ENCODE measurements at places on chromosomes 2 and 18.

GRCh38 chr2:64029116-64029665, 10.0 kb upstream of the VPS54 start:
- peak; percentile 57 for DNase-seq

GRCh38 chr18:63197246-63197869, 122.2 kb downstream of the BCL2 start:
- DNase-seq = no peak

DNA sequence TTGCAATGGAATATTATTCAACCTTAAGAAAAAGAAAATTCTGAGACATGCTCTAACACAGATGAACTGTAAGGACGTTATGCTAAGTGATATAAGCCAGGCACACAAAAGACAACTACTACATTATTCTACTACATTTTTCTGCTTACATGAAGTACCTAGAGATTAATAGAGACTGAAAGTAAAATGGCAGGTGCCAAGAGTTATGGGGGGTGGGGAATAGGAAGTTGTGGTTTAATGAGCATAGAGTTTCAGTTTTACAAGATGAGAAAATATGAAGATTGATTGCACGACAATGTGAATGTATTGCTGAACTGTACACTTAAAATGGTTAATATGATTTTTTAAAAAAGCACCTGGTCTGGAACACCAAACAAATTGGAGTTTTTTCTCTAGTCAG, 1231.6 kb upstream of the DDX18 start:
- no peak for DNase-seq

- no peak for DNase-seq
These were observed 273.9 kb upstream of the SESTD1 start for GRCh38 chr2:179538406-179539123.

DNA sequence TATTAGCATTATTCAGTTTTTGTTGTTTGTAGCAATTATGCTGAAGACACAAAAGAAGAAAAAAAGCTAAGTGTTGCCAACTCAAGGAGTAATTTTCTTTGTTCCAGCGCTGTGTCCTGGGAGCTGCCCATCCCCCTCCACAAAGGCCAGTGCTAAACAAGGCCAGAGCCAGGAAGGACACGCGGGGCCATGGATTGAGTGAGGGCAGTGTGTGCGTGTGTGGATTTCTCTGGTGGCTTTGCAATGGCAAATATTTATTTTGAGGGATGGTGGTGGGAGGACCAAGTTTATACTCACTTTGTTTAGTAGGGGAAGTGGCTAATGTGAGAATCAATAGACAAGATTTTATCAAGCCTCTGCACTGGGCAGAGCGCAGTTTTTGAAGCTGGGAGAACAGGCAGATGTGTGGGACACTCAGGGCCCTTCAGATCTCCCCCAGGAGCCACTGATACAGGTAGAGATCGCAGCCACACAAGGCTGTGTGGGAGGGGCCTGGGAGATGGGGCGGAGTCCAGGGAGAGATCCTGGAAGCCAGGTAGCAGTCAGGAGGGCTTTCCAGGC, 11.4 kb downstream of the AGAP1 start:
- no peak for DNase-seq

DNA sequence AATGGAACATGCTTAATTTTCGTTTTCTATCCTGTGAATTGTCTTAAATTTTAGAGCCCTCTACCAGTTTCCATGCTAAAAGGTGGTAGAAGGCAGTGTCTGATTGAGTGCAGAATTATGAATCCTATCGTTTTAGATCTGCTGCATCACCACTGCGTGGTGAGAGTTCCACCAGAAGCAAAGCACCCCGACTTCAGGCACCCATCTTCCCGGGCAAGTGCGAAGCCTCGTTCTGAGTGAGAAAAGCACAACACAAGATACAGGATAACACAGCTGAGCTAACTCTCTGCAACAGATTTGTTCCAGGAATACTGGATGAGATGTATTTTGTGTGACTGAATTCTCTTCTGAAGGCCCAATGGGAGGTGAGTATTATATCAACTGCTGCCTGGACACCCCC, 471.5 kb downstream of the EIPR1 start:
- no peak for DNase-seq

GRCh38 chr18:11857177-11857887, 6.1 kb downstream of the CHMP1B start:
- DNase-seq = no peak

GRCh38 chr2:30072250-30072842, 74.5 kb upstream of the YPEL5 start:
- DNase-seq = peak; percentile 48

DNA sequence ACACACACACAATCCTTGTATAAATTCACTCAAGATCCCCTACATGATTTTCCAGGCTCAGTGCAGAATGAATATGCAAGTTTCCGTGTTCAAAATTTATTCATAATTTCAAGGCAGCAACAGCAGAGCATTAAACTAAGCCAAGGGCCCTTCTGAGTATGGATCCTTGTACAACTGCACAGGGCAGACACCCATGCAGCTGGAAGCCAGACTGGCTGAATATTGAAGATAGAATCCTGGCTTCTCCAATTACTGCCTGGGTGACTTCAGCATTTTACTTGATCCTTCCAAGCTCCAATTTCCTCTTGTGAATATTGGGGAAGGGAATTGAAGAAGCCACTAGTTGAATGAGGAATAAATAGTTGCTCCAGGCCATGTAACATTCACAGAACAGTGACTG, 267.9 kb upstream of the REG3G start:
- no peak for DNase-seq

DNA sequence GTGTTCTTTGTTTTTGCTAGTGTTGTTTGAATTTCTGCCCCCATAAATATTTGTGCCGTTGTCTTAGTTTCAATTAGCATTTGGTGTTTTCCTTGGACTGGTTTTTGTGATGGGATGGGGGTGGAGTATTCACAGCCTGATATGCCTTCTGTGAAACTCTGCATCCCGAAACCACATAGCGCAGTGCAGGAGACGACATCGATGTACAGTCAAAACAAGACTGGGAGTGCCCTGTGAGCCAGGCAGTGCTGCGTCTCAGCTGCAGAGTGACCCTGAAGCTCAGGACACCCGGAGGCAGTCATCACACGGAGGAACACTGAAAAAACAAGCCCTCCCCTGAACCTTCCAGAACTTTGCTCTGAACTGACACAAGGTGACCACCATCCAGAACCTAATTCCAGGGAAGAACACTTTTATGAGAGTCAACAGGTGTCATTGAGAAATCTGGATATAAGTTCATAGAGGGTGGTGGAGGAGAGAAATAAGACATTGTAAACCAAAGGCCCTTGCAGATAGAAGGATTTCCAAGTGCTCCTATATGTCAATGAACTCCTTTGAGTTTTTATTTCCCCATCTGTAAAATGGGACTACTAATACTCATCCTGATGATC, 61.2 kb upstream of the CABLES1 start:
- DNase-seq = no peak

GRCh38 chr2:54274781-54275242, 18.8 kb upstream of the TSPYL6 start:
- no peak for DNase-seq

DNA sequence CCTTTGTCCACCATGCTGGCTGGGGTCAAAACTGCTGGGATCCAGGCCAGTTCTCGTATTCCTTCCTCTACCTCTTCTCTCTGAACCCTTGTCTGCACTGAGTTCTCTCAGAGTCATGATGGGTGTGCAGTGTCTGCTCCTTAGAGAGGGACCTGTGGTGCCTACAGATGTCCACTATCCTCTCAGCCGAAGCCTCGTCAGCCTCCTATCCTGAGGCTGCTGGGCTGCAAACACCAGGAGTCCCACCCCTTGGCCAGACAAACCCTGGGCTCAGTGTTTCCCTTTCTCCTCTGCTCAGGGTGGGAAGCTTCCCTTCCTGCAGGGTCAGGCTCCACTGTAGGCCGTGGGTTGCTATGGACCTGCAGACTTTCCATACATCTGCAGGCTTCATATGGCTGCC, 2.3 kb downstream of the INPP5D start:
- no peak for DNase-seq

GRCh38 chr2:1230155-1230893, 182.9 kb upstream of the TPO start:
- DNase-seq = no peak

- no peak for DNase-seq
These were observed 49.0 kb upstream of the TMEM18 start for GRCh38 chr2:726169-726568.

DNA sequence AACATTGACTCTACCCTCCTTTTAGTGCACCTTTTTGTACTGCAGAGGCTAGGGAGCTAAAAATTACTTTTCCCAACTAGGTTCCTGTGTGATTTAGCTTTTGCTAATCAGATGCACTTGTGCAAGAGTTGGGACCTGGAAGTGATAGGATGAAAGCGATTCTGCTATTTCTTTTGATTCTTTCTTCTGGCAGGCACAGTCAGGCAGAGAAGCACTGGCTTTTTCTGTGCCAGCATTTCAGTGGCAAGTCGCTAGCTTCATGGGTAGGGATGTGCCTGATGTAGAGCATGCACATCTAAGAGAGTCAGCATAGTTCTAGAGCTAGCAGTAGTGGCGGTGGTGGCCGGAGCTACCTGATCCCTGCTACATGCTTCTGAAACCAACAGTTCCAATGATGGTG, 89.8 kb downstream of the MDH1 start:
- DNase-seq = no peak

GRCh38 chr2:157751462-157752058, 122.9 kb upstream of the ACVR1C start:
- DNase-seq = no peak

DNA sequence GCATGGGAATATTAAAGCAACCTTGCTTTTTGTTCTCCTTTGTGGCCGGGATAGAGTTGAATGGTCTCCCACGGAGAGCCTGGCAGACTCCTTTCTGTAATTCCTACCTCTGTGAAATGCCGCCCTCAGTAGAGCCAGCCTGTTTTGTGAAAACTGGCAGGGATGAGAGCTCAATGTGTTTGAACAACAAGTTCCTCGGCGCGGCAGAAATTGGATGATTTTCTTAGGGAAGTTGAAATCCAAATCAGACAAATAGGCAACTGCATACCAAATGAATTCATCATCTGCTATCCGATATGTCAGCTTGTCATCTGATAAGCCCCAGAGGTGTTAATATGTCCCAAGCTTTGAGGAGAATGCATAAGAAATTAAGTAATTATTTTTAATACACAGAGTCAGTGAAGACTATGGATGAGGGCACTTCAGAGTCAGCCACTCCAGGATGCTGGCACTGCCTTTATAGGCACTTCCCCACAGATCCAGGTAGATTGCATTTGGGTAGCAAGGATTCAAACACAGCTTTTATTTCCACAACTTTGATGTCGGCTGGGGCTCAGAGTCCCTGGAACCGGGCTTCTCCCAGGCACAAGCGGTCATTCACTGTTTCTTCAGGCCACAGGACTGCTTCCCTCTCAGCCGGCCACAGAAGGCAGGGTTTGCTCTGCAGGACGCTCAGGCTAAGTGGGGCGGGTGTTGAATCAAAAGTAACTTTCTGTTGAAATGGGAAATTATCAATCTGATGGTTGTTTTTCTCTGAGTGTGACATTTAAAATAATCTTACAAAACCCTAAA, 82.8 kb upstream of the REV1 start:
- peak; percentile 29 for DNase-seq

- DNase-seq = peak; percentile 61
These were observed 2.4 kb upstream of the LDLRAD4 start for GRCh38 chr18:13216092-13216582.

DNA sequence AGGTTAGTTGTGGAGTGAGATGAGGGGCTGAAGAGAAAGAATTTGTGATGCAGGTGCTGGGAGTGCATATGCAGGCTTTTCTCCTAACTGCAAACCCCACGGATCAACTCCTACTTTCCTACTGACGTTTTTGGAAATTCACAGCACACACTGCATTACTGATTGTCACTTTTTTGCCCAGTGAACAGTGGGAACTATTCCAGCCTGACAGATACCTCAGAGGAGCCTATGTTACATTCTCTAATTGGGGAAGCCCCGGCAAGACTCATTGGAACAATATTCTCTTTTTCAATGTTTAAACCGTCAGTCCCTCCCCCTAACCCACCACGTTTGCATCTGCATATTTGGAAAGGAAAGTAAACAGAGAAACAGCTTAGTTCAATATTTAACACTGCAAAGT, 126.2 kb downstream of the DPP4 start:
- DNase-seq = no peak

DNA sequence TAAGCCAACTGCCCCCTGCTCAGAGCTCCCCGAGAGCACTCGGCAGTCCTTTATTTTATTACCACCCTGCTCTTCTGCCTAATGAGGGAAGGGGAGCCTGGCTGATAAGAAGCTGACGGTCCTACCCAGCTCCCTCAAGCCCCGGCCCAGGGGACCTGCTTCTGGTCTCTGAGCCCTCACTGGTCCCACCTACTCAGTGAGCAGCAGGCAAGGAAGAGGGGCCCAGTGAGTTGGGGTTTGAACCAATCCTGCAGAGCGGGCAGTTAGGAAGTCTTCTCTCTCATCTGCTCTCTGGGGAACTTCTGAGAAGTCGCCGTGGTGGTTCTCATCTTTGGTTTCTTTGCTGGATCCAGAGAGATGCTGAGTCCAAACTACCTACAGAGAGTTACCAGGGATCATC, 218.9 kb downstream of the NDUFA10 start:
- no peak for DNase-seq

- no peak for DNase-seq
These were observed 1.4 kb upstream of the CAPN10 start for GRCh38 chr2:240585101-240585500.

DNA sequence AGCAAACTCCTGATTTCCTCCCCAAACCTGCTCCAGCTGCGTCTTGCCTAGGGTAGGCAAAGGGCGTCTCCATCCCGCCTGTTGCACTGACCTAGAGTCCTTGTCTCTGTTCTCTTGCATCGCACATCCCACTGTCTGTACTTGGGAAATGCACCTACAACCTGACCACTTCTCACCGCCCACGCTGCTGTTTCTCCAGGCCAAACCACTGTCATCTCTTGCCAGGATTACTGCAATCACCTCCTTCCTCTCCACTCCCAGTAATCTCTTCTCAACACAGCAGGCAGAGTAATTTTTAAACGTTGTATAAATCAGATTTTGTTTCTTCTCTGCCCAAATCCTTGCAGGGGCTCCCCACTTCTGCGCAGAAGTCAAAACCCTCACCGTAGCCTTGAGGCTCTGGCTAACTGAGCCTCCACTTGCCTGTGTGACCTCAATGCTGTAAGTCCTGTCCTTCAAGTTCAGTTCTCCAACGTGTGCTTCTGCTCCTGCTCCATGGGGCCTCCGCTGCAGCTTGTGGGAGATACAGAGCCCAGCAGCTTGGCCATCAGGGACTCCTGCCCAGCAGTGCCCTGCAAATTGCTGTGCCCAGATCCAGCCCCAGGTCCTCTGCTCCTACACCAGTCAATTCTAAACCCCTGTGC, 27.7 kb upstream of the SEMA4C start:
- no peak for DNase-seq

- no peak for DNase-seq
These were observed 23.7 kb downstream of the TIMM21 start for GRCh38 chr18:74171910-74172606.

- DNase-seq = no peak
These were observed 72.9 kb downstream of the CCBE1 start for GRCh38 chr18:59624369-59624765.

All from NCI-H1105 (cell line).